Natural killer cell (primary cell): ENCODE measurements at places on chromosomes 6 and 20. TPM values are rescaled to one million over a fixed set of nuclear protein-coding genes. Genes with fewer than 3 reads are reported as not detected.

Gene RAD21L1
- total RNA-seq, result not detected

Gene SAPCD1
- total RNA-seq, result 5.4 TPM

Gene EPHA7
- total RNA-seq, result not detected

Gene HLA-DPA1
- total RNA-seq, result 73.5 TPM

Gene SUMO4
- total RNA-seq, result 3.4 TPM
